ENCODE measurements at places on chromosomes 7 and 10. TPM values are rescaled to one million over a fixed set of nuclear protein-coding genes. Genes with fewer than 3 reads are reported as not detected.

PRLHR gene
- not detected for total RNA-seq

GRCh38 chr10:119981826-119982225, 89.3 kb downstream of the SEC23IP start:
- no peak for DNase-seq

- no peak for DNase-seq
These were observed 237.8 kb upstream of the GPR26 start for GRCh38 chr10:123428391-123428790.

DNA sequence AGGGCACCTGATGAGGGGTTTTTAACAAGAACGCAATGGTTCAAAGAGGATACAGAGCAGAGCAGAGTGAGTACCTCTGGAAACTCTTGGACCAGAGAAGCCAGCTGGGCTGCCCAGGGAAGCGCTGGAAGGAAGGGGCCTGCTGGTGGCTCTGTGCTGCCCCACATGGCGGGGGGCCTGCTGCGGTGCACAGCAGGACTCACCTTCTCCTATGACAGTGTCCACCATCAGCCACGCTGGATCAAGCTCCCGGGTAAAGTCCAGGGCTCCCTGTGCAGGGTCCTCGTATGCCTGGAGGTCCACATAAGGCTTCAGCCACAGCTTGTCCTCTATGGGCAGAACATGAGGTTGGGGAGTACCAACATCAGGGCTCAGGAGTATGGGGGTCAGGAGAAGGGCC, 12.5 kb downstream of the EPHA1 start:
- no peak for DNase-seq

- no peak for DNase-seq
These were observed 90.3 kb upstream of the IKZF1 start for GRCh38 chr7:50214126-50214670.

- DNase-seq = no peak
These were observed 16.6 kb downstream of the PAXIP1 start for GRCh38 chr7:154986200-154986945.

GRCh38 chr7:82778021-82778420, 334.4 kb upstream of the CACNA2D1 start:
- DNase-seq = no peak

- no peak for DNase-seq
These were observed 27.1 kb downstream of the ABCB4 start for GRCh38 chr7:87448388-87448787.

CEP55 gene
- 3.5 TPM for total RNA-seq

DNA sequence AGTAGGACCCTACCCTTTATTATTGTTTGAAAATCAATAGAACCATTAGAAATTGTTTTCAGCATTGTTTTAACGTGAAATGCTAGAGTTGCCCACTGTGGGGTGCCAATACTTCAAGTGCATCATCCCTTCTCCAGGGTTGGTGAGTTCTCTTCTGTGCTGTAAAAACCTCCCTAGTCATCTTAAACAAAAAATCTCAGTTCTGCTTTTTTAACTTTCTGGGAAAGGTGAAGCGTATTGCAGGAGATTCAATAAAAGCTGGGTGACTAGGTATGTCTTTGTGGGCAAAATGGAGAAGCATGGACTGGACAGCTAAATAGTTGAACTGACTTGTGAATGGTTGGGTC, 699.1 kb downstream of the SUGCT start:
- no peak for DNase-seq

DNA sequence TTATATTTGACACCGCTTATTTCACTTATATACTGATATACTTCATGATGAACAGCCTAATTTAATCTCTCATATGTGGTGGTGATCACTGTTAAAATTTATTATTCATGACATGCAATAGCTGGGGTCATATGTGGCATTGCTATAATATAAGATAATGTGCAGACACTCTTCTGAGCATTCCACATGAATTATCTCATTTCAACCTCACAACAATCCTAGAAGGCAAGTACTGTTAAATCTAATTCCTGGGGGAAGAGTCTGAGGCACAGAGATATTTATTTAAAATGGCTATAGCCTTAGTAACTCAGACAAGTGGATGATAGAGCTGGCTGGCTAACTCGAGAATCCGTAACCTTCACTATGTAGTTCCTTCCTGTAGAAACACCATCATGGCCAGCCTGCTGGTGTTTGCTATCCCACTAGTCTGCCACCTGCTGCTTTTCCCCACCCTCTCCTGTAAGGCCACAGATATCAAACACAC, 46.6 kb upstream of the A1CF start:
- no peak for DNase-seq

GRCh38 chr10:102344067-102344466, 51.4 kb upstream of the NFKB2 start:
- DNase-seq = no peak

MCM10 gene
- 7.0 TPM for total RNA-seq

DNA sequence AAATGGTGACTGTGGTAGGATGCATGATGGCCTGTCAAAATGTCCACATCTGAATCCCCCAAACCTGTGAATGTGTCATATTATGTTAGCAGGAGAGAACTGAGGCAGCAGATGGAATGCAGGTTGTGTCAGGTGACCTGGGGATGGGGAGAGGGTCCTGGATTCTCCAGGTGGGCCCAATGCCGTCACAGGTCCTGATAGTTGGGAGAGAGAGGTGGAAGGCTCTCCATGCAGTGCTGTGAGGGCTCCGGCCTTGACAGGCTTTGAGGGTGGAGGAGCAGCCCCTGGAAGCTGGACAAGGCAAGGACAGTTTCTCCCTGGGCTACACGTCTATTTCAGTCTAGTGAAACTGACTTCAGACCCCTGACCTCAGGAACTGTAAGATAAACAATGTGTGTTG, 330.9 kb upstream of the ZNF32 start:
- no peak for DNase-seq

MMD2 gene
- not detected for total RNA-seq

- no peak for DNase-seq
These were observed 184.2 kb downstream of the POU6F2 start for GRCh38 chr7:39161903-39162302.

- DNase-seq = no peak
These were observed 82.6 kb upstream of the AOAH start for GRCh38 chr7:36806891-36807290.

DNA sequence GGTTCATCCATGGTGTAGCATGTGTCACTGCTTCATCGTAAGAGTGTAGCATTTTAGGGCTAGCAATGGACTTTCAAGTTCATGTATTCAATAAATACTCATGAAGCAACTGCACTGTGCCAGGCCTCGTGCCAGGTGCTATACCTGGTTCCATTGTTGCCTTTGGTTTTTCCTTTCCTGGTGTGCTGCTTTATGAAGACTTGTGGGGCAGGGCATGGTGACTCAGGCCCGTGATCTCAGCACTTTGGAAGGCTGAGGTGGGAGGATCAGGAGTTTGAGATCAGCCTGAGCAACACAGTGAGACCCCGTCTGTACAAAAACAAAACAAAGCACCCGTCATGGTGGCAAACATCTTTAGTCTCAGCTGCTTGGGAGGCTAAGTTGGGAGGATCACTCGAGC, 2.2 kb upstream of the CPA4 start:
- DNase-seq = no peak

HTRA1 gene
- total RNA-seq = 72.3 TPM

GRCh38 chr7:114588506-114588905, 173.9 kb downstream of the FOXP2 start:
- no peak for DNase-seq

- DNase-seq = no peak
These were observed 168.8 kb downstream of the PARD3 start for GRCh38 chr10:34646331-34646730.

GRCh38 chr7:141562036-141562435, 10.8 kb downstream of the AGK start:
- no peak for DNase-seq

- no peak for DNase-seq
These were observed 42.4 kb upstream of the NANOS1 start for GRCh38 chr10:118986815-118987790.

FAM237B gene
- total RNA-seq = not detected

PLXDC2 gene
- total RNA-seq = 73.1 TPM

CPXM2 gene
- 0.33 TPM for total RNA-seq

NRCAM gene
- 2.2 TPM for total RNA-seq

DNA sequence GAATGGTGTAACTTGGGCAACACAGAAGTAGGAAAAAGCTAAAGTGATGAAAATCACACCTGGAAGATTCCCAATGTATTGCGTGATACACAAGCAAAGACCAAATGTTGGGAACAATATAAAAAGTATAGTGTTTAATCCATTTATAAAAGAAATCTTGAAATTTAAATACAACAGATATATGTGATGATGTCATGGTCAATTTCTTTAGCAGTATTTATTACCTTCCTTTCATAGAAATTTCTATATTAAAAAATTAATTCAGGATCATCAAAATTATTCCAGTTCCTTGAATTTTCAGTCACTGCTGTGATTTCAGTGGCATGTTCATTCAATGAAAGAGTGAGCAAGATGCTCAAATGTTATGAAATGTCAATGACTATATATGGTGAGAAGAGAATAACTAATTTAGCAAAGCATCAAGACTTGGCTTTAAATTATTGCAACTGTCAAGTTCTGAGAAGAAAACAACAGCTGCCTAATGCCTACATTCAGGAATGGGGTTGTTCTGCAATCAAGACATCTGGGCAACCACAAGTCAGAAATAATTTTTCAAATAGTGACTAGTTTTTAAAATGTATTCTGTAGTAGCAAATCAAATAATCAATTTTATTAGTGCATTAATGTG, 308.8 kb downstream of the SEMA3D start:
- DNase-seq = no peak

- no peak for DNase-seq
These were observed 89.9 kb downstream of the REEP3 start for GRCh38 chr10:63611078-63611477.

CHCHD3 gene
- 55.6 TPM for total RNA-seq

DNA sequence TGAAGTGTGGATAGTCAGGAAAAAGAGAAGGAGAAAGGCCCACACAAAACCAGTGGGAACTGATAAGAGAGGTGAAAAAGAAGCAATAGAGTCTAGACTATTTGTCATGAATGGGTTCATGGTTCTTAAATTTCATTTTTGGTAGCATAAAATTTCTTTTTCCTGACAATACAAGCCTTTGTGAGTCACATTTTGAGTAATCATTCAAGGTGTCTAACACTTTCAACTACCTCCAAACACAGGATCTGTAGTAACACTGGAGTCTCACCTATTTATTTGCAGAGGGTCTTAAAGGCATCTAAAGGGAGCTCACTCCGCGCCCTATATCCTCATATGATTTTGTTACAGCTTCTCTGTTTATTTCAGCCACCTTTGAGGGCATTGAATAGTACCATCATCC, 96.0 kb downstream of the SAMD9 start:
- no peak for DNase-seq

DNA sequence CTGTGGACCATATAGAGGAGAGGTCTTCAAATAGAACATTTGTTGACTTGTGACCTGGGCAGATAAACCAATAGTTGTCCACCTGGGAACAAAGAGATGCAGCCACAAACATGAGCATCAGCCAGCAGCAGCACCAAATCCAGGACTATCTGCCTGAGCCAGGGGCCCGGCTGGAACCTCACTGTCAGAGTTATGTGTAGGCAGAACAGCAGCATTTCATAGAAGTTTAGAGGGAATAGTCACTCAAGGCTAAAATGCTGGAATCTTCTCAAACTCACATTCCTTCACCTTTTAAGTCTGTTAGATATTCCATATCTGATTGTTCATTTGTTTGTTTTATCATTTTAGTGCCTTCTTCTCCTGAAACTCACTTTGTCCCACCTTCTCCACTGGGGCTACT, 72.2 kb upstream of the IL6 start:
- no peak for DNase-seq

XRCC2 gene
- total RNA-seq = 2.9 TPM

DNA sequence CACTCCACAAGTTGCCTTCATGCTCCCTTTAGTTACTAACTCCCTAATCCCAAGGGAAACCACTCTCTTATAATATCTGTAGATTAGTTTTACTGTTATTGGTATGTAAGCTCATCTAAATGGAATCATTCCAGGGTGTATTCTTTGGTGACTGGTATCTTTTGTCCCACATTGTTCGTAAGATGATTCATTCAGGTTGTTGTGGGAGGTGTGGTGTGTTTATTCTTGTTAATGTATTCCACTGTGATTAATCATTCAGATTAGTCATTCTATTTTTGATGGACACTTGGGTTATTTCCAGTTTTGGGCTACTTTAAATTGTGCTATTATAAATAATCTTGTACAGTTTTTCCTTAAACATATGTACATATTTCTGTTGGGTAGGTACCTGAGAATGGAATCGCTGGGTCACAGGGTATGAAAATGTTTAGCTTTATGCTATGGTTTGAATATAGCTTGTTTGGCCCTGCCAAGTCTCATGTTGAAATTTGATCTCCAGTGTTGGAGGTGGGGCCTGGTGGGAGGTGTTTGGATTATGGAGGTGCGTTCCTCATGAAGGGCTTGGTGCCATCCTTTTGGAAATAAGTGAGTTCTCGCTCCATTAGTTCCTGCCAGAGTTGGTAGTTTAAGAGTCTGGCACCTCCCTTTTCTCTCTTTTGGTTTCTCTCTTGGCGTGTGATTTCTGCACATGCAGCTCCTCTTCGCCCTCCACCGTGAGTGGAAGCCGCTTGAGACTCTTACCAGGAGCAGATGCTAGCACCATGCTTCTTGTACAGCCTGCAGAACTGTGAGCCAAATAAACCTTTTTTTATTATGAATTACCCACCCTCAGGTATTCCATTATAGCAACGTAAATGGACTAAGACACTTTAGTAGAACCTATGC, 13.8 kb downstream of the BTRC start:
- DNase-seq = no peak

GRCh38 chr7:144436500-144436899, 33.0 kb upstream of the NOBOX start:
- DNase-seq = no peak

ATOH7 gene
- 0.23 TPM for total RNA-seq

DNA sequence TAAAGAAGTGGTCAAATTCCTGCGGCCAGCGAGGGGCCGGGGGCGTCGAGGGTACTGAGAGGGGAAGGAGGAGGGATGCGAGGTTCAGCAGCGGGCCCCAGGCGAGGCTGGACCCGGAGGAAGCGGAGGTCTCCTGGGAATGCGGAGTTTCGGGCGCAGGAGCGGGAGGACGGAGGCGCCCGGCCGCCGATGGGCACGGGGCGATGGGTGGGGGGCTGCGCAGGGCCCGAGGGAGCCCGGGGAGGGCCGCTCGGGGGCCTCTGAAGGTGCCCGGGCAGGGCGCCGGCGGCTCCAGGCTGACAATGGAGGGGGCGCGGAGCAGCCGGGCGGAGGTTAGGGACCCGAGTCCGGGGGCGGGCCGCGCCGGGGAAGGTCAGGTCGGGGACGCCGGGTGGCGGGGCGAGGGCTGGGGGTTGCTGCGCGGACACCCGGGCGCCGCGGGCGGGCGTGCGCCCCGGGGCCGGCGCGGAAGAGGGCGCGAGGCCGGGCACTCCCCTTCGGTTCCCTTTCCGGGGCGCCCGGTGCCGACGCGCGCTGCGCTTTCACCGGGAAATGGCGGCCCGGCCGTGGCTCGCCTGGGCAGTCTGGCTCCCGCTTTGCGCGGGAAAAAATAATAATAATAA, 683 bp downstream of the MACROH2A2 start:
- DNase-seq = peak; percentile 46

DNA sequence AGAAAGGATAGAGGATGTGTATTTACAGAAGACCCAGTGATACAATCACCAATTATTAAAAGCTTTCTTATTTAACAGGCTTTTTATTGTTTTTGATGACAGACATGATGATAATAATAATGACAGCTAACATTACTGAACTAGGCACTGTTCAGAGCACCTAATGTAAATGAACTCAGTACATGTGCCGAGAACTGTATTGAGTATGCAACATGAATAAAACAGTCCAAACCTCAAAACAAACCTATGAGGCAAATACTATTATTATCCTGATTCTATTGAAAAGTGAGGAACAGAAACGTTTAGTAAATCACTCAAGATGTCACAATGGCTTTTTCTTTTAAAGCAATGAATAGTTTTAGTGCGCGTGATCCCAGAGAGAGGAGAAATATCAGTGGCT, 27.1 kb downstream of the TAS2R16 start:
- no peak for DNase-seq

Data from endothelial cell (in vitro differentiated cells).